ENCODE measurements at places on chromosomes 13 and 19. TPM values are rescaled to one million over a fixed set of nuclear protein-coding genes. Genes with fewer than 3 reads are reported as not detected.

Gene ZNF491
- 0.60 TPM for total RNA-seq

Gene ZFP36
- 8.1 TPM for total RNA-seq

Gene ZNF766
- total RNA-seq: 19.6 TPM

Gene CCDC70
- not detected for total RNA-seq

Gene RASAL3
- 1.1 TPM for total RNA-seq

Gene ZNF714
- 21.3 TPM for total RNA-seq

Gene TNFAIP8L1
- 24.7 TPM for total RNA-seq

Gene NLRP8
- total RNA-seq: not detected

GRCh38 chr13:99442273-99442895 is 58.9 kb upstream of the TM9SF2 start:
- no peak overlapping the region for H3K4me3 ChIP-seq
- no peak overlapping the region for H3K27ac ChIP-seq
- H3K27me3 ChIP-seq: no peaks in the 10 kb centered on the region
- no peaks in the 10 kb centered on the region for H3K36me3 ChIP-seq

DNA sequence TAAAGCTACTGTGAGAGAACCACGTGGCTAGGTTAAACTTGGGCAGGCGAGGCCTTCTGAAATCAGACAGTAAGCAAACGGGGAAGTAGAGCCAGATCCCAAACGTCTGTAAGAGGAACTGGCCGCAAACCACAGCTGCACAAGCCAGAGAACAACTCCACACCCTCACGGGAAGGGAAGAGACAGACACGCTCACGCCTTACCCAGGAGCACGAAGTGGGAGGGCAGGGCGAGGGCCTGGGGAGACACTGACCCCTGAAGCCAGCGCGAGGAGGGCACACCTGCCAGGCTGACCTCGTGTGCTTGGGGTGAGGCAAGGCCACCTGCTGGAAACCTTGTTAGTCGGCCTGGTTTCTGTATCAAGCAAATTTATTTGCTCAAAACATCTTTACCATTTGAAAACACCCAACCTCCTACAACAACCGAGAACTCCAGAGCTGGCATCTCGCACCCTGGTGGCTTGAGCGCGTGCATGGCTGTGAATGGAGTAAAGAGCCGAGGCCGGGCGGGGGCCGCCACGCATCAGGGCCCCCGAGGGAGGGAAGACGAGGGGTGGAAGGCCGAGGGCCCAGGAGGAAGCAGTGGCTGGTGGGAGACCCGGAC is 7.3 kb downstream of the POLR2E start:
- peaks cover 3% of the 10 kb centered on the region for H3K4me1 ChIP-seq
- H3K36me3 ChIP-seq: peaks cover 43% of the 10 kb centered on the region
- no peaks in the 10 kb centered on the region for H3K27me3 ChIP-seq

DNA sequence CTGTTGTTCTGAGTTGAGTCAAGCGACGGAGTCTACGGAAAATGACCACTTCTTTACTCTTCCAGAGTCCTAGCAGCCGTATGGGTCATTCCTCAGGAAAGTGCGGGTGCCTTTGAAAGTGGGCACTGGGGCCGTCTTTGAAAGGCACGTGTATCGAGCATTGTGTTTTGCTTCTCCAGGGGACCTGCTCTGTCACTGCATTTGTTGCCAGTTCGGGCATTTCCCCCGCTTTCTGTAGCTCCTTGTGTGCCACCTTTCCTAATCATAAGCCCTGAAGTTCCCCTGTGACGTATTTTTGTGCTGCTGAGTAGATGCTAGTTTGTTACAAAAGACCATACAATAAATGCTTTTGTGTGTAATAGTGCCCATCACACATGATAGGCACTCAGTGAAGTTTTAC is 24.4 kb downstream of the SPATA13 start:
- no peak overlapping the region for H3K27ac ChIP-seq
- no peak overlapping the region for H3K4me3 ChIP-seq
- peaks cover 9% of the 10 kb centered on the region for H3K4me1 ChIP-seq
- no peaks in the 10 kb centered on the region for H3K36me3 ChIP-seq
- no peaks in the 10 kb centered on the region for H3K27me3 ChIP-seq
- DNase-seq: no peak

DNA sequence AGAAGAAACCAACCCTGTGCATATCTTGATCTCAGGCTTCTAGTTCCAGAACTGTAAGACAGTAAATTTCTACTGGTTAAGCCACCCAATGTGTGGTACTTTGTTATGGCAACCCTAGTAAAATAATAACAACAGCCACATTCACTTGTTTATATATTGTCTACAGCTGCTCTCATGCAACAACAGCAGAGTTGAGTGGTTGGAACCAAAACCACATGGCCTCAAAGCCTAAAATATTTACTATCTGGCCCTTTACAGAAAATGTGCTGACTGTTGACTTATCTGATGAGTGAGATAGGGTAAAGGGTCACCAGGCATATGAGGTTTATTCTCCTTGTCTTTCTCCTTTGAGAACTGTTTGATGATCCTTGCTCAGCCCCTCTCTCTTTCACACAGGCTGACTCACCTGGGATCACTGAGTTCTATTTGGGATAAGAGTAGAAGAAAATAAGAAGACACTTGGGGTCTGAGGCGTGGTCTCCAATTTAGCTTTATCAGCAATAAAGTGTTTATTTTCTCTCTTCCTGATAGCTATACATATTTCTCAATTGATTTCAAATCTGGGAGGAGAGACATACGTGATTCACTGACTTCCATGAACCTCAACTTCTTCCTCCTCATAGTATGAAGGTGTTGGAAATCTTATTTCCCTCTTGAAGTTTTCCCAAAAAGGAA is 227.5 kb upstream of the STARD13 start:
- no peak overlapping the region for H3K4me3 ChIP-seq
- no peak overlapping the region for H3K27ac ChIP-seq
- peaks cover 8% of the 10 kb centered on the region for H3K4me1 ChIP-seq
- no peaks in the 10 kb centered on the region for H3K36me3 ChIP-seq
- H3K27me3 ChIP-seq: no peaks in the 10 kb centered on the region
- DNase-seq: no peak

- H3K36me3 ChIP-seq: no peaks in the 10 kb centered on the region
- DNase-seq: peak; percentile 22
- H3K4me1 ChIP-seq: peaks cover 3% of the 10 kb centered on the region
- no peak overlapping the region for H3K4me3 ChIP-seq
- no peaks in the 10 kb centered on the region for H3K27me3 ChIP-seq
Observed at GRCh38 chr13:73231471-73231870, 172.7 kb downstream of the KLF5 start.

- H3K4me3 ChIP-seq: no peak overlapping the region
- no peak overlapping the region for H3K27ac ChIP-seq
- H3K27me3 ChIP-seq: no peaks in the 10 kb centered on the region
- no peaks in the 10 kb centered on the region for H3K4me1 ChIP-seq
Observed at GRCh38 chr19:11641244-11641643, 44.0 kb downstream of the ZNF627 start.

DNA sequence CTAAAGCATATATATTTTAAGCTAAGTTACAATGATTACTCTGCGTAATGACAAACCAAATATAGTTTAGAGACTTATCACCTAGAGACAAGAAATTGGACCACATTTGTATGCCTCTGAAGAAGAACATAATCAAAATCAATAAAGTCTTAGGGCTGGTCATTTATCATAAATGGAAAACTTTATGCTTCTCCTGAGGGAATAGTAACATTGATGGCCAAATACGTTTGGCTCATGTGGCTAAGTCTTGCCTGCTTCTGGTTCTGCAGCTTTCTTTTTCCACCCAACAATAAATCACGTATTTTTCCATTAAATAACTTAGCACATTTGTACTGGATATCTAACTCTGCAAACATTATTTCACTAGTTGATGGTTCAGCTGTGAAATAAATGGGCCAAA is 458.4 kb downstream of the SLITRK1 start:
- no peak overlapping the region for H3K4me3 ChIP-seq
- no peaks in the 10 kb centered on the region for H3K36me3 ChIP-seq
- no peaks in the 10 kb centered on the region for H3K4me1 ChIP-seq
- no peak overlapping the region for H3K27ac ChIP-seq
- DNase-seq: no peak

DNA sequence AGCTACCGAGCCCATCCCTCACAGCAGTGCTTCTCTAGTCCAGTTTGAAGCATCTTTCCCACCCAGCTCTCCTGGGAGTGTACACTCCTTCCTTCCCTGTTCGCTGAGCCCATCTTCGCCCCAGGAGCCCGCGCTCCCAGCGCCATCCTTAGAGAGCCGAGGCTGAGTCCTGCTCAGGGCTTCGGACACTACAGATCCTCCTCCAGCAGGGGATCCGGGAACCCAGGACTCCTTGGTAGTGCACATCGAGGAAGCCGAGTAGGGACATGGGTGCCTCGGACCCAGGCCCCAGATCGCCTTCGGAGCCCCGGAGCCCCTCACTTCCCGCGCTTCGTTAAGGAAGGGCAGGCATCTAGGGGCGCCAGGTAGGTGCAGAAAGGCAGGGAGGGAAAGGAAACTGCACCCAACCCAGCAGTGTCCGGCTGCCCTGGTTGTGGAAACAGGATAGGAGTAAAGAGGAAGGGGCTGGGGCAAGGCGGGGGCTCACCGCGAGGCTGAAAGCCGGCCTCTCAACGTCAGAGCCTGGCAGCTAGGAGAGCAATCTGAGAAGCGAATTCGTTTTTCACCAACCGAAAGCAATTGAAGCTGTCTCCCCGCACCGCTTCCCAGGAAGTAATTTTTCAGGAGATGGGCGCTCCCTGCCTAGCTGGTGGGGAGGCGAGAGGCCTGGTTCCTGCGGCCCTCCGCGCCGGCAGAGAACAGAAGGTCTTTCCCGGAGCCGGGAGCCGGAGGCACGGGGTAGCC is 1.0 kb downstream of the PDX1 start:
- H3K36me3 ChIP-seq: no peaks in the 10 kb centered on the region
- DNase-seq: no peak
- peaks cover 99% of the 10 kb centered on the region for H3K27me3 ChIP-seq
- peak overlapping the region; percentile 33 for H3K4me3 ChIP-seq
- peaks cover 16% of the 10 kb centered on the region for H3K4me1 ChIP-seq

DNA sequence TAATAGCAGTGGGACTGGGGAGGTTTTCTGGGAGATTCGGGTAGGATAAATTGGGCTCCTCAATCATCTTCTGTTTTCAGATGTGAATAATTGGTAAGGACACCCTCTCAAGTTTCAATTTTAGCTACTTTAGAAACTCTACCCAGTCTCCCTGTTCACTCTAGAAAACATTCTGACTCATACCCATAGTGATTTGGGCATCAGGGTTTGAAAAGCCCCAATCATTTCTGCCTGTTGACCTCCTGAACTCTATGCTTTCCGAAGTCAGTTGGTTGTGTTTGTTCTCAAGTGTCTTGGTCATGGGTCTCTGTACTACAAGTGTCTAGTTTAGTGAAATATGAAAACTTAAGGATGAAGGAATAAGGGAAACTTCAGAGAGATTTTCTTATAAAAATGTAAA is 911.3 kb upstream of the GPC6 start:
- H3K4me3 ChIP-seq: no peak overlapping the region
- no peak for DNase-seq
- H3K27me3 ChIP-seq: no peaks in the 10 kb centered on the region
- H3K4me1 ChIP-seq: no peaks in the 10 kb centered on the region

DNA sequence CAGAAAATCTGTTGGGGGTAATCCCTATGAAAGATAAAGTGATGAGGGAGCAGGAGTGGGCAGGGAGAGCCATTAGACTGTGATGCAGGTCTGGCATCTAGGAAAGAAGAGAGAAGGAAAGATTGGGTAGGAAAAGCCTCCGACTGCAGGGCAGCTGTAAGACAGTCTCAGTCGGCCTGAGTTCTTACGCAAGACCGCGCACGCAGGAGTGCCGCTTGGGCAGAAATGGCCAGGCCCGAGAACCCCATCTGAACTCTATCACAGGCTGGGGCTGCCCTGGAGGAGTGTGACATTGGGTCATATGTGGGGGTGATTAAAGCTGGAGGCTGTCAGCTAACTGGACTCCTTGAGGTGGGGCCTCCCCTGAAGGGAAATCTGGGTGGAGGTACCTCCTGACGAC is 13.9 kb upstream of the FBXL3 start:
- H3K4me3 ChIP-seq: no peak overlapping the region
- no peaks in the 10 kb centered on the region for H3K4me1 ChIP-seq
- H3K27me3 ChIP-seq: no peaks in the 10 kb centered on the region
- H3K36me3 ChIP-seq: no peaks in the 10 kb centered on the region
- H3K27ac ChIP-seq: no peak overlapping the region
- no peak for DNase-seq

DNA sequence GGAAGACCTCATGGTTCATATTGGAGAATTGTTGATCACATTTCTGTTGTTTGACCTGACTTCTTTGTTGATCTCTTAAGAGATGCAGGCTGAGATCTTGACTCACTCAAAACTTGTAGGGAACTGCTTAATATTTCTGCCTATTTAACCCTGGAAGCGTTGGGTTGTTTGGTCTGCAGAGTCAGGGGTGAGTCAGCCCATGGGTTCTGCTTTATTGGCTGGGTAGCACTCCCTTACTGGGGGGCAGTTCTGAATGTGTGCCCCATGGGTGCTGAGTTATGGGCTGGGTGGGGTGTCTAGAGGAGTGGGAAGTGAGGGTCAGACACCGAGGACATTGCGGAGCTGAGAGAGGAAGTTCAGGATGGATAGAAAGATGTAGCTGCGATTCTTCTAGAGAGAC is 87.9 kb downstream of the LRCH1 start:
- H3K27me3 ChIP-seq: no peaks in the 10 kb centered on the region
- H3K4me1 ChIP-seq: peaks cover 51% of the 10 kb centered on the region
- H3K4me3 ChIP-seq: no peak overlapping the region
- no peaks in the 10 kb centered on the region for H3K36me3 ChIP-seq

GRCh38 chr13:28493740-28494503 is 1.0 kb downstream of the FLT1 start:
- H3K4me3 ChIP-seq: peak overlapping the region; percentile 73
- H3K27me3 ChIP-seq: peaks cover 48% of the 10 kb centered on the region
- DNase-seq: no peak
- peaks cover 20% of the 10 kb centered on the region for H3K4me1 ChIP-seq

DNA sequence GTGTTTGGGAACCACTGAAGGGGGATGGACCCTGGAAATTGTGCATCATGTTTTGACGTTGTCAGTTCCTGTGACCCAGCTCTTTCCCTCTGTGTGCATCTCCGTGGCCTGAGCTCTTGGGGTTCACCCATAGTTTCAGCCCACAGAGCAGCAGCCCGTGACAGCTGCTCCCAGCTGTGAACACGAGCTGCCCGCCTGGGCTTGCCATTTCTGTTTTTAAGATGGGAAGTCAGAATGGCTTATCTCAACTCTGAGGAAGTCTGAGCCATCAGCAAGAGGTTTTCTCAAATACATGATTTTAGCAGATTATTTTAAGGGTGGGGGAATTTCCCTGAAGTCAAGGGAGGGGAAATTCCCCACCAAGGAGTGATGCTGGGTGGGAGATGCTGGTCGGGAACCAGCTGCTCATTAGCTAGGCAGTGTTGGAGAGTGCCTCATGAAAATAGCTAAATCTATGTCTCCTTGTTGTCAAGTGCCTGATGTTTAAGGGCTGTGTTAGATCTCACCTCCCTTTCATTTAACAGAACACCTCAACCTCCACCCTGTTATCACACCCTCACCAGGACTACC is 34.8 kb upstream of the C1QTNF9 start:
- peak overlapping the region; percentile 97 for H3K27ac ChIP-seq
- peak; percentile 54 for DNase-seq
- H3K4me1 ChIP-seq: peaks cover 66% of the 10 kb centered on the region
- H3K27me3 ChIP-seq: no peaks in the 10 kb centered on the region
- no peaks in the 10 kb centered on the region for H3K36me3 ChIP-seq

DNA sequence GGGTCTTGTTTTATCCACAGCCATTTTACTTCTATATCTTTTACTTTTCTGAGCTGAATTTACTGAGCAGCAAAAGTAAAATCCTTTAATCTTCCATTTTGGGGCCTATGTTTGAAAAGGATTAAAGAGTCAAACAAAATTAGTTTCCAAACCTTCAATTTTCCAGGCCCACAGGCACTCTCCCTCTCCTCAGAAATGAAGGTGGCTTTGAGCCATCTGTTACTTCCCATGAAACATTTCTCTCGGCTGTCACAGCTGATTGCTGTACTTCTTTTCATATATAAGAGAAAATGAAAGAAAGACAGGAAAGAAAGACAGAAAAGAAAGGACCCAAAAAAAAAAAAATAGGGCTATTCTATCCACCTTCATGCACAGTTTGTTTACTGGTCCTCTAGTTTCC is 194.9 kb downstream of the LACC1 start:
- no peak overlapping the region for H3K27ac ChIP-seq
- H3K4me1 ChIP-seq: no peaks in the 10 kb centered on the region
- no peak overlapping the region for H3K4me3 ChIP-seq
- H3K36me3 ChIP-seq: no peaks in the 10 kb centered on the region

Measured in A673 (cell line).